ENCODE measurements at places on chromosomes 5 and 9.

DNA sequence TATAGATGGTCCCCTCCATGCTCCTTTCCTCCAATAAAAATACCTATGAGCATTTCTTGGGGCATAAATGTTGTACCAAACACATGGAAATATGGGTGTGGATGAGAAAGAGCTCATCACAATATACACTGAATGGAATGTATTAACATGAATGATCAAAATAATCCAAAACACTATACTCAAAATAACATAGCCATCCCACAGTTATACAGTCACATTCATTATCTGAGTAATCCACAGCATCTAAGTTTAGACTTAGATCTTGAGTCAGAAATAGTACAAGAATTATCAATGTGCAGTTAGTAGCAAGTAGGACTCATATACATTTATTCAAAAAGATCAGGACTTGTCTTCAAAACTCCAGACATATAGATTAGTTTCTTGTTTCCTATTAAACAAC lies 175.2 kb upstream of the NREP start:
- DNase-seq, result no peak

DNA sequence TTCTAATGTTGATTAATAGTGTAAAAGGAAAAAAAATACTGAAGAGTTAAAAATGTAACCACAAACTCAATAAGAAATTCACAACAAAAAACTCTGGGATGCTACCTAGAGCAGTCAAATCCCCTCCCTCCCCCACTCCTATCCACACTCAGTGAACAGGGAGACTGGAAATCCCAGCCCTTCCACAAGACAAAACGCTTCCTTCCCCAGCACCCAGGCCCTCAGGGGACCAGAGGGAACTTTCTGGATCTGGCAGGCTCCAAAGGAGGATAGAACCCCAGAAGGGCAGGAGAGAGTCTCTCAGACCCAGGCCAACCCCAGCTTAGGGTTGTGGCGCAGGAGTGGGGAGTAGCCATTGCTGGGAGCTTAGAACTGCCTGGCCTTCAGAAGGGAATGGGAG lies 55.0 kb downstream of the DCP2 start:
- DNase-seq, result no peak

- no peak for DNase-seq
Measured at GRCh38 chr5:32628049-32628844, 42.9 kb downstream of the SUB1 start.

DNA sequence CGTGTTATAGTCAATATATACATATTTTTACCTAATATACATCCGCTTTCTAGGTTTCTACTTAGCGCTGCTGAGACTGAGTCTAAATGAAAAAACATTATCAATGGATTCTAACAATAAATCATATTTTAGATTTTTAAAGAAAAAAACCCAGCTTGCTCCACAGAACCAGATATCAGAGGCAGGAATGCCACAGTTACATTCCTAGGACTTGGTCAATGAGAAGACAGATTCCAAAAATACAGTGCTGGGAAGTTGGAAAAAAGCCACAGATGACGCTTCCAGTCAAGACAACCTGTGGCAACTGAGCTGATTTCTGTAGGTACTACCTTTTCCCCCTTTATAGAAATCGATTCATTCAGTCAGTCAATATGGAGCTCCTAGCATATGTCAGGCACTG lies 577 bp upstream of the CCDC112 start:
- DNase-seq, result no peak

DNA sequence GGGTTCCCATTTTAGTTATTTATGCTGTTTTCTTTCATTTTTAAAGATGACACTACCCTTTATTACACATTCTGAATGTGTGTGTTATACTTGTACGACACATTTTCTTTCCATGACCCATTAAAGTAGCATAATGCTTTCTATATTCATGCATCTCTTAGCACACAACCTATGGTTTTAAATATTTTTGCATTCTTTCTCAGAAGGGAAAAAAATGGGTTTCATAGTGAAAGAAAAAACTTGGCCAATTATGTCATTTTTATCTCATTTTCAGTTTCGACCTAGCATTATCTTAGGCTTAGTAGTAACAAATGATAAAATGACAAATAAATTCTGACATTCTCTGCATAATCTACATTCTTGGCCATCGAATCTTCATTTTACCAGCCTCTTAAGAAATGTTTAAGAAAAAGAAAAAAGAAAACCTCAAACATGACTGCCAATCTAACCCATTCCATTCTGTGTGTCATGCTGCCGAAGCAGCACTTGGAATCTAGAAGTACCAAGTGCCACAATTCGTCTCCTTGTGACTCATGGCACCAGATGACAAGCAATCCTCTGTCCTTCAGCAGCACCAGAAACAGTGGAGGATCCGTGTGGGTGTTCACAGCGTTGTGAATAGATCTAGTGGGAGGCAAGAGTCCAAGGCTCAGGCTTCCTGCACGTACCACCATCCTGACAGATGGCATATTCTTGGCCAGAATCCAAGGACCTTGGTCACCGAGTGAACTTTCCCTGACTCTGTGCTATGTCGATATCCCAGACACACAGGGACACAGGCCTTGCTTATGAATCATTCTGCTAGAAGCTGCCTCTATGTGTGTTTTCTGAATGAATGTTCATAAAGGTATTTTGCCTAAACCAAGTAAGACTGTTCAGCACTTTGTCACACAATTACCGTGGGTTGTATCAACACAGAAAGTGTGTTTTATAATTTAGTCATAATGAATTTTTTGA lies 502.7 kb downstream of the NR2F1-AS1 start:
- no peak for DNase-seq

DNA sequence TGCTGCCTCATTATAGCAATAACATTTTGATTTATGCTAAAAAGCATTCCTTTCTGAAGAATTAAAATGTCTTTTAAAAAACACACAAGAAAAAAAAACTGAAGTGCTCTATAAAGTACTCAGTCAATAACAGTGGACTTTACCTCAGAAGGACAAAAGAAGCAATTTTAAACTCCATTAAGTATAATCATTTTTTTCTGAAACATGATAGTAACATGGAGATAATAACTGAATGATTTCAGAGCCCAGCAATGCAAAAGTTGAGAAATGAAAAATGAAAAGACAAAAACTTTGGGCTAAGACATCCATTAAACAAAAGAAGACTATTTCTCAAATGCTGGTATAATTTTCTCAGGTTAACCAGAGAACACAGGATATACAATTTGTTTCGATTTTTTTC lies 78.7 kb downstream of the RFX3 start:
- no peak for DNase-seq

DNA sequence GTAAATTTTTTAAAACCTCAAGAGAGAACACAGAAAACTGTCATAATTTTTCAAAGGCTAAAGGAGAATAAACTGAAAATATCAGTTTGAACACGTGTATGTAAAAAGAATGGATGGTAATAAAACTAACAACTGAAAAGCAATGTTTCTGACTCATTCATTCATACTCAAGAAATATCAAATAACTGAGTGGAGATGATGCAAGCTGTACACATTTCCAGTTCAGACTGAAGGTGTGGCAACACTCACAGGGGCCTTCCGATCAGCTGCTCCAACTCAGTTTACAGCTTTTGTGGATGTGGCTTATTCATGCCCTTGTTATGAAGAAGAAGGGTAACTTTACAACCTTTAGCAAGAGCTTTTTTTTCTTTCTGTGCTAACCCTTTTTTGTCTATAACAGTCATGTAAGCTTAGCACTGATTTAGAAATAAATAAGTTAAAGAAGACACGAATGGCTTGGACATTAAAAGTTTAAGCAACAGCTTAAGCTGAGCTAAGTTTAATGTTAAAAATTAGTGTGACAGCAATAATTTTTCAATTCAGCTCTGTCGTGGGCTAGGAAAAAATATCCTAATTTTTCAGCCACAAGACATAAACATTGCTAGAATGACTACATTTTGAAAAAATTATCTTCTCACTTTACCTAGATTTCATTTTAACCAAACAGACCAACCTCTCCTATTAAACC lies 453.5 kb downstream of the RAB3C start:
- no peak for DNase-seq

DNA sequence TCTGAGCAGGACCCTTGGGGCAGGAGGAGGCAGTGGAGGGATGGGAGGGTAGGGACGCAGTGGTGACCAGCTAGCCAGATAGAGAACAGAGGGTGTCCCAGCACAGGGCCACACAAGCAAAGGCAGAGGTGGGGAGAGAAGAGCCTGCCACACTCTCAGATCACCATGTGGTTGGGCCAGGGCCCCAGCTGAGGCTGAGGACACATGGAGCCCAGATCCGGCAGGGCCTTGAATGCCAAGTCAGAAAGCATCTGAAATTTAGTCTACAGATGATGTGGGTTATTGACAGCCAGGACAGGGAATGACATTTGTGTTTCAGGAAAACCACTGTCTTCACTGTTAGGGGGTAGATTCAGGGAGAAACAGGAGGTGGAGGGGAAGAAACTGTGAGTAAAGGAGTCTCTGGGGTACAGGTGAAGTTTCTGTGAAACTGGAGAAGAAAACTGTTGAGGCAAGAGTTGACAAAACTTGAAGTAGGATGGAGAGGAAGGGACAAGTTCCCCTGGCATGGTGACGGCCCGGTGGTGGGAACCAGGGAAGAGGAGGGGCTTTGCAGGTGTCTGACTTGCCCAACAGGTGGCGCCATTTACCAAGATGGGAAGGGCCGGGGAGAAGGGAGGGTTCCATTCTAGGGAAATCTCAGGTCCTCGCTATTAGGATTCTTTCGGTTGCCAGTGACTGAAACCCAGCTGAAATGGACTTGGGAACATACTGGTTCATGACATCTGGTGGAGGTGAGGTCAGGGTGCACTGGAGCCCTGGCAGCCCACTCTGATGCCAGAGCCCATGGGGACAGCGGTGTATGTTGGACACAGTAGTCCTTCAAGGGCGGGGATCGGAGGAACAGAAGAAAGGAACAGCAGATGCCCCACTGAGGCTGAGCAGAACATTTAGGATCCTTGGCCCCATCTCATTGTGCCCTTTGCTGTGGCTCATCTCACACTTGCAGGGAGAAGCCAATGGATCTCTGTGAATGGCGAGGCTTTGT lies 100.1 kb downstream of the KCNIP1 start:
- peak; percentile 57 for DNase-seq

DNA sequence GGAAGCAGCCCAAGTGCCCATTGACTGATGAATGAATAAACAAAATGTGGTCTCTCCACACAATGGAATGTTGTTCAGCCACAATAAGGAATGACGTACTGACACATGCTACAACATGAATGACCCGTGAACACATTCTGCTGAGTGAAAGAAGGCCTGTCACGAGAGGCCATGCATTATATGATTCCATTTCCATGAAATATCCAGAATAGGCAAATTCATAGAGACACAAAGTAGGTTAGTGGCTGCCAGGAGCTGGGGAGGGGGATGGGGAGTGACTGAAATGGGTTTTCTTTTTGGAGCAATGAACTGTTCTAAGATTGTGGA lies 41.4 kb downstream of the BICD2 start:
- no peak for DNase-seq

GRCh38 chr5:36688722-36689121 lies 82.3 kb downstream of the SLC1A3 start:
- peak; percentile 61 for DNase-seq

- peak; percentile 48 for DNase-seq
Measured at GRCh38 chr5:168528521-168529373, at the start of gene FBLL1. FBLL1 (plus strand) TSS chr5:168529305; CDS start chr5:168529505, 200 bp downstream.

DNA sequence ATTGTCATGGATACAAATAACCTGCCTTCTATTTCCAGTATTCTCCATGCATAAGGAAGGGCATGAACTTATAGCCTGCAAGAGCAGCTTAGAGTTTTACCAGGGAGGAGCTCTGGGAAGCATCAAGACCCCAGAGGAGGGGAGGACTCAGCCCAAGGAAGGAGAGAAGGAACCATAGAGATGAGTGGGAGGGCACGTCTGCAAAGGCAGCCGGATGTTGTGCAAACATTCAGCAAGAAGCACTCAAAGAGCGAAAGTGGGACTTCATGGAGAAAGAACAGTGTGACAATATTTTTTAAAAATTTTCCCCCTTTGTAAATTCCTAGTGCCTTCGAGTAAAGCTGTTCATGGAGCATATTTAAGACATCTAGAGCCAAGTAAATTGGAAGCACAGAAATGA lies 270.1 kb upstream of the PTGER4 start:
- no peak for DNase-seq

GRCh38 chr5:58334035-58334434 lies 125.9 kb downstream of the PLK2 start:
- no peak for DNase-seq

DNA sequence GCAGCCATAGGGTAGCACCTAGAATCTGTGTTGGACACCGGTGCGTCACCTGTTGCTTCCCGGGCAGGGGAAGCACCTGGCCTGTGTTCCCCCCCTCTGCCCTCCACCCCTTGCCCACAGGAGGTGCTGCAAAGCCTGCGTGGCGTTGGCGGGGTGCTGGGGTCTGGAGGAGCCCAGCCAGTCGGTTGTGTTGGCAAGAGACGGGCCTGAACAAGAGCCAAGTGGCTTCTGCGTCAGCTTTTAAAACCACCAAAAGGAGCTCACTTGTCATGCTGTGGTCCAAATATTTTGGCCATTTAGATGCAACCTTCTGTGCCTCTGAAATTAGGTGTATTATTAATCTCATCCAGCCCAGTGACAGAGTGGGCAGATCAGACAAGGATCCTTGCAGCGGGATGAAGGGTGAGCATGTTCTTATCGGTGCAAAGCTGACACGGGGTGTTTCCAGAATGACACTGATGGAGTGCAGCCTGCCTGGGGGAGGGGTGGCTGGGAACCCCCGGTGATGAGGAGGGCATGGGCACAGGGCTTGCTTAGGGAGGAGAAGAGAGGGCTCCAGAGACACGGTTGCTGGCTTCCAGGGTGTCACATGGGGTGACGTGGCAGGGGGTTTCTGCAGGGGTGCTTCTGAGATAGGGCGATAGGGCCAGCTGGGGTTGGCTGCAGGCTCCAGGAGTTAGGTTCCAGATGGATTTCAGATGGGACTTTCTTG lies 9.7 kb upstream of the RXRA start:
- peak; percentile 97 for DNase-seq

DNA sequence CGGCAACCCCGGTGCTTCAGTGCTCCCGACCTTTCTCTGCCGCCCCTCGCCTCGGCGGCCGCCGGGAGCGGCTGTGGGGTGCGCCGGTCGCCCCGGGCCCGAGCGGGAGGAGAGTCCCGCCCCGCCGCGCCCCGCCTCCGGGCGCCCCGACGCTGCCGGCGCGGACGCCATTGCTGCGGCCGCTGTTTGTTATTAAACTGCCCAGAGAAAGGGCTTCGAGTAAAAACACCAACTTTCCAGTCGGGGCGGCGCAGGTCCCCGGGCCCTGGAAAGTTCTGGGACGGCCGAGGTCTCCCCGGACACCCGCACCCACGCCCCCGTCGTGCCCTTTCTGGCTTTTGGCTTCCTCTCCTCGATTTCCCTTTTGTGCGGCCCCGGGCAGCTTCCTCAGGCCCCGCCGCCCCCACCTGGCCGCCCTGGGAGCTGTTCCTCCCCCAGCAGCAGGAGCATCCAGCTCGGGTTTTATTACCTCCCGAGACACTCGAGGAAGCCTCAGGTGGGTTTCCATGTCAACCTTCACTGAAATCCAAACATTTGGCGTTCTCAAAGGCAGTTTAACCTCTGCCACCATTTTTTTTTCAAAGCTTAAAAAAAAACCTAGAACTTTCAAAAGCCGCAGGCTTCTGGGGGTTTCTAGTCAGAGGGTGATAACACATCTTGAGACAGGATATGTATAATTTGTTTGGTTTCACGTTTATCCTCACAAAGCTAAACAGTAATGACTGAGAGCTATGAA lies 334.4 kb downstream of the CWC27 start:
- peak; percentile 48 for DNase-seq

All from hematopoietic multipotent progenitor cell treated with erythropoietin and hydrocortisone succinate and interleukin-3 and kit ligand, for 8 days (in vitro differentiated cells).